Activated gamma-delta T cell treated with anti-CD3 and anti-CD28 coated beads, Interleukin-2, amount 50 U/mL, for 16 hours (primary cell): ENCODE measurements at places on chromosomes 5 and 9.

- no peak for DNase-seq
Measured at GRCh38 chr5:82397741-82398320, 119.7 kb upstream of the RPS23 start.

DNA sequence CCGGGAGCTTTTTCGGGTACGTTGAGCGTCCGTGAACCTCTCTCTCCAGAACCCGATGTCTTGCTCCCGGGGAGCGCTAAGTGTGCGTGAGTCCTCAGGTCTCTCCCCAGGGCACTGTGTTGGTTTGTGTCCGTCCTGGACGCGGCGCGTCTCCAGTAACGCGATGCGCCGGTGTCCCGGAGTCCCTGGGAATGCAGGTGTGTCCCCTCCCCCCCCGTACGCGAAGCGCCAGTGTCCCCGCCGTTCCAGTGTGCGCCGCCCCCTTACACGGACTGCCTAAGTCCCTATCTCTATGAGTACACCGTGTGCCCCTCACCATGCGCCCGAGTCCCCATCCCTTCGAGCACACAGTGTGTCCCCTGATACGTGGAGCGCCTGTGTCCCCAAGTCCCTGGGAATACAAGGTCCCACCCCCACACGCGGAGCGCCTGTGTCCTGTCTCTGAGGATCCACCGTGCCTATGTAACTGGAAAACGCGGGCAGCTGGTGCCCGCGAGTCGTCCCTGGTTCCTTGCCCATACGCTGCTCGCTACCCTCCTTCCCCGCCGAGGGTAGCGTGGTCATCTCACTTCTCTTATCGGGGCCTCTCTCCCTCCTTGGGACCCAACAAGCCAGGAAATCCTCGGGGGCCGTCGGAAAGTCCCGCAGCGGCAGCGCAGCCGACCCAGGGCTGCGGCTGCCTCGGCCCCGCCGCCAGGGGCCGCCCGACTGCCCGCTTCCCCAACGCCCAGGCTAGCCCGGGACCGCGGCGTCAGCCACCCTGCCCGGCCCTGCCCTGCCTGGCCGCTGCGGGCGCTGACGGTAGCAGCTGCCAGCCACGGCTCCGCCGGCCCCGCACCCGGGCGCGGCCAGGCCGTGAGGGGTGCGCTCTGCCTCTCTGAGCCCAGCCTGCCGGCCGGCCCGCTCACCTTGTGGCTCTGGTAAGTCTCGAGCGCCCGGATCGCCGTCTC, 709 bp downstream of the ELL2 start:
- peak; percentile 62 for DNase-seq

GRCh38 chr5:88688984-88689667, 193.9 kb downstream of the MEF2C start:
- DNase-seq = no peak

DNA sequence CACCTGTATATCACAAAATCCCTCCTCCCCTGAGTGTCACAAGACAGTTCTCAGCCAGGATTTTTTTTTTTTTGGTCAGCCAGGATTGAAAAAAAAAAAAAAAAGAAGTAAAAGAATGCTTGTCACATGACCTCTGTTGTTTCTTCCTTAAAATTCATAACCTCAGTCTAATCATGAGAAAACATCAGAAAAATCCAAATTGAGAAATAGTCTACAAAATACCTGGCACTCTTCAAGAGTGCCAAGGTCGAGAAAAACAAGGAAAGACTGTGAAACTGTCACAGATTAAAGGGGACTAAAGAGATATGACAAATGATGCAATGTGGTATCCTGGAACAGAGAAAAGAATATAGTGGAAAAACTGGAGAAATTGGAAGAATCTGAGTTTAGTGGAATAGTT, 58.5 kb upstream of the SUB1 start:
- DNase-seq = no peak

- no peak for DNase-seq
Measured at GRCh38 chr5:79563247-79563590, 49.0 kb upstream of the TENT2 start.

DNA sequence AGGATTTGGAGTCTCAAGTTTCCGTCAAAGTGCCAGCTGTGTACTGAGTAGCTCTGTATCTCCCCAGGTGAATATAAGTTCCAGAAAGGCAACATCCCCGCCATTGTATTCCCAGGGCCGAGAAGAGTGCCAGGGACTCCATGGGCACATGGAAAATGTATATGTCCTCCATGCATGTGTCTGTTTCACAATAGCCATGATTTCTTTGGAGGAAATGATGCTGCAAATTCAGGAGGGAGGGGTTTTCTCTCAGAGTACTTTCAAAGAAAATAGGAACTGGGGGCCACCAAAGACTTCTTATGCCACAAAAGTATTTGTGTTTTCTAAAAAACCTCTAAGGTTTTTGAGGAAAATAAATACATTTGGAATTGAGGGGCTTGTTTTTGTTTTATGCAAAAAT, 524.6 kb downstream of the BNC2 start:
- DNase-seq = no peak

GRCh38 chr9:72280913-72281500, 84.0 kb downstream of the ZFAND5 start:
- DNase-seq = peak; percentile 44

GRCh38 chr9:16069671-16070454, 517.0 kb downstream of the CCDC171 start:
- no peak for DNase-seq

DNA sequence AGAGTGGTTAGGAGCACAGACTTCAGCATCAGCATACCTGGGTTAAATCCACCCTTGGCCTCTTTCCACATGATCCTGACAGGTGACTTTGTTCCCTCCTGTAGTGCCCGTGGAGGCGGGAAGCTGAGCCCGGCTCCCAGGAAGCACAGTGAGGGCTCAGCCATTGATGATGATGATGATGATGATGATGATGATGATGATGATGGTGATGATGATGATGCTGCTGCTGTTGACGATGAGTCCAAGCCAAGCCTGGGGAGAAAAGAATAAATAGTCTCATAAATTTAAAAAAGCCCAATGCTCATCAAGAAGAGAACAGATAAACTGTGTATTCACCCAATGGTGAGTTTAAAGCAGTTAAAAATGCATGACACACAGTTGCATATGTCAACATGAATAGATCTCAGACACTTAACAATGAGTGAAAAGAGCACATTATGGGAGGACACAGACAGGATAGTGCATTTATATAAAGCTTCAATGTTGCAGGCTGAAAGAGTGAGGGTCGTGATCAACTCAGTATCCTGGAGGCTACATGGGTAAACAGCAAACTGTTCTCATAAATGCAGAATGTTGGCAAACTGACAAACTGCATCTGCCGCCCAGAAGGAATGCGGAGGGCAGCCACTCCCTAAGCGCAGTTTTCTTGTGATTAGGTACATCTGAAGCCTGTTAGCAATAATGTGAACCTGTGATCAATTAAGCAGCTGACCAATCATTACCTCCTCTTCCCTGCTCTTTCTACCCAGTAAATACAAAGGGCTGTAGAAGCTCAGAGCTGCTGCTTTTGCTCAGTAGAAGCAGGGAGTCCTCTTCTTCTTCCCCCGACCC, 11.7 kb upstream of the CFAP157 start:
- no peak for DNase-seq
